ENCODE measurements at places on chromosomes 2 and 18.

- DNase-seq: no peak
These were observed 95.7 kb downstream of the BCL2 start for GRCh38 chr18:63223837-63224236.

DNA sequence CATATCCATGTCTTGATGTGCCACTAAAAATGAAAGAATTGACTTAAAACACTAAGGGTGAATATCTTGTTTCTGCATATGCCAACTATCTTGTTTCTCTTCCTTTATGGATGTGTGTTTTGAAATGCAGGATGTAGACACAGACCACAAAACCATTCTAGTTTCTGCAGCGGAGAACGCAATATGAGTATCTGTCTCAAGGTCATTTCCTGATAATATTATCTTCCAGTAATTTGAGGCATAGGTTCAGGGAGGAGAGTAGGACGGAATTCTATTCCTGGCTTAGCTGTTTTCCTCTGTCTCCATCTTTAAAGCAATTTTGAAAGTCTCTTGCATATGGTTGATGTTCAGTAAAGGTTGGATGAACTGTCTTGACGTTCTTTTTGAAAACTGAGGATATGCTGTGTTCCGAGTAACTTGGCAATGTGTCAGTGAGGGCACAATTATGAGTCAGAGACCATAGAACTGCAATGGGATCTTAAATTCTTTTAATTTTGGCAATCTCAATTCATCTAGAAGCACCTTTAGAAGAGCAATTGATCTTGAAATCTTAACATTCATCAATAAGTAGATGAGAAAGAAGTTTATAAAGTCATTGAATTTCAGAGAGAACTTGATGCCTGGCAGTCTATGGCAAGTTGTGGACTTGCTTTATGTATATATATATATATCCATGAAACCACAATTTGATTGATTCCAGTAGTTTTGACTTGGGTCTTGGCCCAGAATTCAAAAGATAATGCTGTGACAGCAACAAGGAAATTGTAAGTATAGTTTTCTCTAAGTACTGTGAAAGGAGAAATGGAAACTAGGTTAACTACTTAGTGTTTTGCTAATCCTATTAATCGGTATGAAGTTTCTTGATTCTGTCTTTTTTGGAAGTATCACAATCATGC, 24.8 kb downstream of the RAB27B start:
- DNase-seq: peak; percentile 10

DNA sequence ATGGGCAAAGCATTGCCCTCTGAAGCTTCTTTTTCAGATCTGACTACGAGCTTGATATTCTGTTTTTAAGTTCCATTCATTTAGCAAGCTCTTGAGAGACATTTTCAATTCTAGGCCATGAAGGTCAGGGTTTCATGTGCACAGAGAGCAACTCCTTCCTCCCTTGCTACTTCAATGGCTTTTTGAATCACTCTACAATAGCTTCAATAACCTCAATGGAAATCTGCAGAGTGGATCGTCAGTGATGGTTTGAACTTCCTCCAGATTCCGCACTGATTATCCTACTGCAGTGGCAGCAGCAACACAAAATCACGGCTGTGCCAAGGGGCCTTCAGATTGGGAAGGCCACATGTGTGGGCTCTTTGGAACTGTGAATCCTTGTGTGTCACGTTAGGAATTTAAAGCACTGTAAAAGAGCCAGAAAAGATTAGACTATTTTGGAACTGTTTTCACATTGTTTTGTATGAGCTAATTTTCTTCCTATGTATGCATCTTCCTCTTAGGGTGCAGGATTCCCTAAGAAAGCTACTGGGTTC, 88.4 kb upstream of the MGAT4A start:
- no peak for DNase-seq

- no peak for DNase-seq
These were observed 46.8 kb downstream of the IMPA2 start for GRCh38 chr18:12028040-12028628.
